ENCODE measurements at places on chromosomes 16 and 17.

GRCh38 chr17:13273806-13274205 is 256.0 kb upstream of the ELAC2 start:
- DNase-seq = no peak

GRCh38 chr17:58985971-58986370 is 120.7 kb downstream of the TRIM37 start:
- peak; percentile 8 for DNase-seq

GRCh38 chr16:30335598-30336474 is 19.3 kb downstream of the CD2BP2 start:
- DNase-seq = peak; percentile 51

DNA sequence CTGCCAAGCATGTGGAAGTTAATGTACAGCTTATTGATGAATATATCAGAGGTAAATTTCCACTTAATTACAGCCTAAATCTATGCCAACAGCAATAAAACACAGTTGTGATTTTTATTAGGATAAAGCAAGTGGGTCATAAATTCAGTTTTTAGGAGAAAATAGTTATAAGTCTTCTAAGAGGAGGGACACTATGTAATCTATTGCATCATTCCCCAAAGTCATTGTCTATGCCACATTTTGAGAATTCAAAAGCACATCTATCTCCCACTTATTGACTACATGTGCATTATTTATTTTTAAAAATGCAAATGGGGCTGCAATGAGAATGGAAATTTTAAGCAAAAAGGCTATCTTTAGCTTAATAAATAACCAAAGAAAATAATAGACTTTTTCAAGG is 23.7 kb upstream of the NSRP1 start:
- DNase-seq = no peak

DNA sequence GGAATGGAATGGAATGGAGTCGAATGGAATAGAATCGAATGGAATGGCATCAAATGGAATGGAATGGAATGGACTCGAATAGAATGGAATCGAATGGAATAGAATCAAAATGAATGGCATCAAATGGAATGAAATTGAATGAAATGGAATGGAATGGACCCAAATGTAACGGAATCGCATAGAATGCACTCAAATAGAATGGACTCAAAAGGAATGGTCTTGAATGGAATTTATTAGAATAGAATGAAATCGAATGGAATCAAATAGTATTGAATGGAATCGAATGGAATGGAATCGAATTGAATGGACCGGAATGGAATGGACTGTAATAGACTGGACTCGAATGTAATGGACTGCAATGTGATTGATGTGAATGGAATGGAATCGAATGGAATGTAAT is 501.4 kb upstream of the WSB1 start:
- peak; percentile 24 for DNase-seq

DNA sequence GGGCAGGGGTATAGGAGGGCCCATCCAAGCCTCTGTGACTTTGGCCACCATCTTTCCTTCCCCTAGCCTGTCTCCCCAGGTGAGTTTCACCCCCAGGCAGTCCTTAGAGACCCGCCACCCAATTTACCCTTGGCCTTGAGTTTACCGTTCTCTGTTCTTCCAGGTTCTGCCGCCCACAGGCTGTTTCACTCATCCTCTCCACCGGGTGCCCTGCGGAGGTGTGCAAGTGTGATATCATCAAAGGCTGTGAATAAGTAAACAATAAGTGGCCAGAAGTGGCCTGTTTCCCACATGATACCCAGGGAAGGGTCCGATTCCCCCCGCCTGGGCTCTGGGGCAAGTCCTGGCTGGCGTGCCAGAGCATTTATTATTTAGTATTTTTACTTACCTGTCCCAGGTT is 15.1 kb upstream of the TLCD3B start:
- DNase-seq = no peak

GRCh38 chr16:83029467-83029866 is 402.7 kb downstream of the CDH13 start:
- no peak for DNase-seq

DNA sequence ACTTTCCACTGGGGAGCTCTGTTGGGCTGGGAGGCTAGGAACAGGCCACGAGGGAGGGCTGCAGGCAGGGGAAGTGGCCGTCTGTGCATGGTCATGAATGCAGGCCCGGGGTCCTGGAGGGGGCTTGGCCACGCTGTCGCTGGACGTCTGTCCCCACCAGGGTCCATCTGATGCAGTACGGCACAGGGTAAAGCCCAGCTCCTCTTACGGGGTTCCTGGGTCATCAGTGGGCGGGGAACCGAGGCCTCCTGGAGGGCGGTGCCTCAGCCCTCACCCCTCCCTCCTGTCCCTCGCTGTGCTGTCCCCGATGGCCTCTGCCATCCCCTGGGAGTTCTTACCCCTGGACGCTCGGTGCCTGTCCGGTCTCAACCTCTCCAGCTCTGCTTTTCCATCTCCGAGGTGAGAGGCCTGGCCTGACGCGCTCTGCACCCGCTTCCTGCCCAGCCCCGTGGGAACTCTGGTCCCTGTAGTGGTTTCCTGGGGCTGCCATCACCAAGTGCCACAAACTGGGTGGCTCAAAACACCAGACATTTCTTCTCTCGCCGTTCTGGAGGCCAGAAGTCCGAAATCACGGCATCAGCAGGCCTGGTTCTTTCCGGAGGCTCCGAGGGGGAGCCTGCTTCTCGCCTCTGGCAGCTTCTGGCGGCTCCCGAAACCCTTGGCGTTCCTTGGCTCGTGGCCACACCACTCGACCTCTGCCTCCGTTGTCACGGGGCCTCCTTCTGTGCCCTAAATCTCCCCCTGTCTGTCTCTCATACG is 182.8 kb downstream of the SEC14L1 start:
- peak; percentile 40 for DNase-seq

DNA sequence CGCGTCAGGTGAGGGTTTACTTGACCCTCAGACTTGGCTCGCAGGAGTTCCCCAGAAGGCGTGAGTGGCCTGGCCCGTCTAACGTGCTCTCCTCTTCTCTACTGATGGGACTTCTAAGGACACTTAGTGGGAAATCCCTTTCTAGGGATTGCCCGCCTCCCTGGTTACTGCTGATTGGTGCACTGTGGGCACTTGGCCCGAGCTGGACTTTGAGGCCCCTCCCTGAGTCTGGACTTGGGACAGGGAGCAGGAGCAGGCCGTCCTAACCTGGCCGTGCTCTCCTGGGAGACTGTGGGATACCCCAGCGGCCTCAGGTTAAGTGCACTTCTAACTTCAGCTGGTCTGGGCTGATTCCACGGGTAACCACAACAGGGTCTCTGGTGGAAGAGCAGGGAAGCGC is 14.7 kb downstream of the IFT140 start:
- no peak for DNase-seq

DNA sequence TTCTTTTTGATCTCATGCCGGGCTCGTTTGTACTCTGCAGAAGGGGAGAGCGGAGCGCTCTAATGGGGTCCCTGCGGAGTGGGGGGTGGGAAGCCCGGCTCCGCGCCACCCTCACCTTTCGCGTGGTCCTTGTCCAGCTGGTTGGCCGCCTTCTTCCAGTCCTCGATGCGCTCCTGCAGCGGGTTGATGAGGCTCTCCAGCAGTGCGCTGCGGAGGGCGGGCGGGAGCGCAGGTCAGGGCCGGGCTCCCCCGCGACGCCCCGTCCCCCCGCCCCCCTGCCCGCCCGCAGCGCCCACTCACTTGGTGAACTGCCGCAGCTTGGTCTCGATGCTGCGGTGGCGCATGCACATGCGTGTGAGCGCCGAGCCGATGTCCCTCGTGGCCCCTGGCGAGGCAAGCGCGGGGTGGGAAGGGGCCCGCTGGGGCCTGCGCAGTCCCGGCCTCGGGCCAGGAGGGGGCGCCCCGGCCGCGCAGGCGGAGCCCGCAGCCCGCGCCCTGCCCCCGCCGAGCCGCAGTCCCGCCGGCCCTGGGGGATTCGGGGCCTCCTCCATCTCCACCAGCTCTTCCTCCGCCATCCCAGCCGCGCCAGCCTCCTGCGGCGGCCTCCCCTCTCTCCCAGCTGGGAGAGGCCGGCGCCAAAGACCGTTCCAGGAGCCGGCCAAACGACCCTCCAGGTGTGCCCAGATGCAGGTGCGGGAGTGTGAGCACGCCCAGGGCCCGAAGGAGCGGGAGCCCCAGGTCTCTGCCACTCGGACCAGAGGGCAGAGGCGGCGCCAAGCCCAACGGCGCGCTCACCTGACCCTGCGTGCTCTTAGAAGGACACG is 6.0 kb downstream of the MTSS2 start:
- DNase-seq = no peak

DNA sequence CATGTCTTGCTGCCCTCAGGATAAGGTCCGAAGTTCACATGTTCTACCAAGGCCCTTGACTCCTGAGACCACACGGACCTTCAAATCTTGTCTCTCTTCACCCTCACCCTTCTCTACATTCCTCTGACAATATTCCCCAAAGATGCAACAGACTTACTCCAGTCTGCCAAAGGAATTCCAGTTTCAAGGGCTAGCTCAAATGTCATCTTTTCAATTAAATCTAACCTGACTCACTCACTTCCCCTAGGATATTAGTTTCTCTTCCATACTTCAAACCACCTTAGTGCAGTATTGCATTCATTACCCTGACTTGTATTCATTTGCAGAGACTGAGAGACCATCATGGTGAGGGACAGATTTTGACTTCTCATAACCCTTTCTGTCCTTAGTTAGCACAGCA is 59.6 kb upstream of the ADCY9 start:
- DNase-seq = no peak

- DNase-seq = no peak
These were observed 38.6 kb upstream of the PMFBP1 start for GRCh38 chr16:72210555-72210954.

GRCh38 chr16:46862555-46863447 is 21.4 kb upstream of the GPT2 start:
- peak; percentile 28 for DNase-seq

DNA sequence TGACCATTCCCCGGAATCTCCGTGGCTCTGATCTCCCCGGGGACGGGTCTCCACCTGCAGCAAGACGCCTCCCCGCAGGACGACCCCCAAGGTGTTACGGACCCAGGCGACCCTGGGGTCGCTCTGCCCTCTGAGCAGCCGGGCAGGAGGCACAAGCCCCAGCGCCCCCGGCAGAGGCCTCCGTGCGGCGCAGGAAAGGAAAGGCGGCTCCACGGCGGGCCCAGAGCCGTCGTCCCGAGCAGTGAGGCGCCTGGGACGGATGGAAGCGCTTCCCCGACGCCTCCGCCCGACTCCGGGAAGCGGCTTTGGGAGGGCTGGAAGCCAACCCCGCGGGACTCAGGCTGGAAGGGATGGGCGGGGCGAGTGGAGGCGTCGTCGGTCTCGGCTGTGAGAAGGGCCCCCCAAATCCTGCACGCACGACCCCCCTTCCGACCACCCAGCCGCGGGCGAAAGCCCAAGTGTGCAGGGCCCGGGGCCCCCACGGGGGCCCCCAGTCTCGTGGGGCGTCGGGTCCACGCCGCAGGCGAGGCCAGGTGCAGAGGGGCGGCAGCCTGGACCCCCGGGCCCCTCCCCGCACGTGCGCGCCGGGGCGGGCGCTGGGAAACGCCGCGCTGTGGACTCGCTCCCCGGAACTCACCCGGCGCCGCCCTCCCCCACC is 32.7 kb upstream of the RPH3AL start:
- DNase-seq = peak; percentile 48

- no peak for DNase-seq
These were observed 27.5 kb upstream of the HELZ start for GRCh38 chr17:67272312-67273047.

- no peak for DNase-seq
These were observed 53.1 kb downstream of the ANKFN1 start for GRCh38 chr17:56206351-56206750.

GRCh38 chr16:55453909-55454308 is 25.1 kb upstream of the MMP2 start:
- no peak for DNase-seq

GRCh38 chr17:49456183-49456965 is 38.7 kb upstream of the NGFR start:
- DNase-seq = no peak

Data from RKO (cell line).